ENCODE measurements at places on chromosomes 11 and 22.

- no peak for DNase-seq
Measured at GRCh38 chr22:28984482-28985158, 77.0 kb downstream of the C22orf31 start.

- no peak for DNase-seq
Measured at GRCh38 chr11:1887451-1888346, 4.0 kb downstream of the PRR33 start.

DNA sequence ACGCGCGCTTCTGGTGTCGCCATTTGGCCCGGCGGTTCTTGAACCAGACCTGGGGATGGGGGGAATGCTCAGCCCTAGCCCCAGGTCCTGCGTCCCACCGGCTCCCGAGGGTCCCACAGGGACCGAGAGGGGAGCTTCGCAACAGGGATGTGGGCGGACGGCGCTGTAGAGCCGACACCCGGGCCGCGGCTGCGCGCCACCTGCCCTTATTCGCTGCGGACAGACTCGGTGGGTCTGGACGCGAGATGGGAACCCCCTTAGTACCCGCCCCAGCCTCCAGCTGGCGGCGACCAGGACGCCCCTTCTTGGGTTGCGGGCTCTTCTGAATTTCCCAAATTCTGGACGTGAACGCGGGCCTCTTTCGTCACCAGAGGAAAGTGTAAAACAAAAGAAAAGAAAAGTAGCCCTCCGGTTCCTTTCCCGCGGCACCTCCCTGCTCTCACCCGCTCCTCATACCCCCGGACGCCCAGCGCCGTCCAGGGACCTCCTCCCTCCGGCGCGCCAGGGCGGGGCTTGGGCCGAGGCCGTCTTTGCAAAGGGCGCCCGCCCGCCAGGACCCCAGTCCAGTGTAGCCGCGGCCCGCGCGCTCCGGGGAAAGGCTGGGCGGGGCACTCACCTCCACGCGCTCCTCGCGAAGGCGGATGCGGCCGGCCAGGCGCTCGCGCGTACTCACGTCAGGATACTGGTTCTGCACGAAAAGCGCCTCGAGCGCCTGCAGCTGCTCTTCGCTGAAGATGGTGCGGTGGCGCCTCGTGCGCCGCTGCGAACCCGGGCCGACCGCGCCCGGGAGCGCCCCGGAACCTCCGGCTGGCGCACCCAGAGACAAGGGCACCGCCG lies 827 bp downstream of the GSC2 start:
- no peak for DNase-seq

DNA sequence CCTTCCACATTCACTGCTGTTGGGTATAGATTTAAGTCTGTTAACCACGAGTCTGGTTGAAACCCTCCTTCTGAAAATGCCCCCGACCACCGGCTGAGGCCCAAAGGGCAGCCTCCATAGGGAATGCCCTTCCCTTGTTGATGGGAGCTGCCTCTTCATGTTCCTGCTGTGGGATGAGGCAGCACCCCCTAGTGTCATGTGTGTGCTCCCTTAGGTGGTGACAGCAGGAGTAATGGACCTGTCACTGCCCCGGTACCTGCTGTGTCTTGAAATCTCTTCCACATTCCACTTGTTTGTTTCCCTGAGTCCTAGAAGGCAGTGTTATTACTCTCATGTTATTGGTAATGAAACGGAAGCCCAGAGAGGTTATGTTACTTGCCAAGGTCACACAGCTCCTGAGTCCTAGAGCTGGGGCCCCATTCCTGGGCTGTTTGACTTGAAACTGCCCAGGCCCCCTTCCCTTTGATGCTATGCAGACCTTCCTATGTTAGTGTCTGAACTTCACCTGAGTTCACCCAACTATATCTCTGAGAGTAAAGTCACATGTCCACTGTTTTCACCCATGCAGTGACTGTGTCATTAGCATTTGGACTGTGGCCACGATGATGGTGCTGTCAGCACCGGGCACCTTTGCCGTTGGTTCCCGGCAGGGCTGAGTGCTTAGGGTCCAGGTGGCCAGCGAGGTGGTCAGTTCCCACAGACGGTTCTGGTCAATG lies 234.3 kb downstream of the TBC1D22A start:
- DNase-seq = no peak

DNA sequence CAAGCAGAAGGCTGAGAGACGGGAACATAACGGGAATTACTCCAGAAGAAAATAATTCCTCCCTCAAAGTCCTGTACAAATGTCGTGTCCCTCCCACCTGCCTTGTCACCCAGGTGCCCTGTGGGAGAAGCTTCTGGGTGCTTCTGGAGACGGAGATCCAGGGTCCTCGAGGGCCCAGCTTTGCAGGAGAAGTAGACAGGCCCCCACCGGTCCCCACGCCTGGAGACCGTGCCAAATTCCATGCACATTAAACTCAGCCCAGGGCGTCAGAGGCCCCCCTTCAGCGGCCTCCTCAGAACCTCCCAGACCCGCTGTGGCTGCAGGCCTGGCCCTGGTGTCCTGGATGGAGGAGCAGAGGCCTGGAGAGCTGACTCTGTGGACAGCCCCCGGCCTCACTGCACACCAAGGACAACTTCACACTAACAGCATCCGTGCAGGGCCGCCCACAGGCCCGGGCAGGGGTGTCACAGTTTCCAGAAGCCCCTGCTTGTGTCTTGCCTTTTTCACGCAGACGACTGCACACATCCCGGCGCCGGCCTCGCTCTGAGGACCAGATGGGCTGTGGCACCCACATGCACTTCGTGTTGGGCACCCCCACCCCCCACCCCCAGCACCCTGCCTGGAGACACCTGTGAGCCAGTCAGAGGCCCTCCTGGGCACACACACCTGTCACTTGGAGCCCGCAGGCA lies 734.3 kb downstream of the BRD1 start:
- no peak for DNase-seq

DNA sequence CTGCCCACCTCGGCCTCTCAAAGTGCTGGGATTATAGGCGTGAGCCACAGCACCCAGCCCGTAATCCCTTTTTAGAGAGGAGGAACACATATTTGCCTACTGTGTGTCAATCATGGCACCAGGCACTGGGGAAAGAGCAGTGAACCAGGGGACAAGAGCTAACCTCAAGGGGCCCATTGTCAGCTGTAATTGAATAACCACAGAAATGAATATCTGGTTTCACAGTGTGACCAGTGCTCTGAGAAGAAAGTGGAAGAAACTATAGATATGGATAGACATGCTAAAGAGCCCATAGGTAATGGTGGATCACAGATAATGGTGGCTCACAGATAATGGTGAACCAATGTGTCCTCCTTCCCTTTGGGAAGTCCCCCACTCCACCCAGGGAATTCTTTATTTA lies 8.6 kb upstream of the KCTD14 start:
- no peak for DNase-seq

GRCh38 chr22:19488884-19489843 lies 9.4 kb downstream of the CDC45 start:
- no peak for DNase-seq

DNA sequence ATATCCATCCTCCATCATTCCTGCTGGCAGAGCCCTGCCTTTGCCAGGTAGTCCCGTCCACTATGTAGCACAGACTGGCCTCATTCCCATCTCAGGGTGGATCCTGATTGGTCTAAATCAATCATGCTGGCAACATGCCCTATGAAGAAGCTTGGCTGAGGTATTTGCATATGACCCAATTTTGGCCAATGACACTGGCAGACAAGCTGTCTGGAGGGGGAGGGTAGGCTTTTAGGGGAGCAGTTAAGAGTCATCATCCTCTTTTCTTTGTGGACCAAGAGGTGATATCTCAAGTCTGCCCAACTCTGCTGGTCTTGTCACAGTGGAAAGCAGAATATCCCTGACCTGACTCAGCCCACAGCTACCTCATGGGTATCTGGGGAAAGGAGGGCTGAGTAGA lies 5.1 kb downstream of the CCDC89 start:
- no peak for DNase-seq
